ENCODE measurements at places on chromosomes 2 and 18.
A peak's percentile ranks its signal among the peaks of the same experiment; 100 is the strongest.

GRCh38 chr2:120935339-120936313 is 200.0 kb downstream of the GLI2 start:
- DNase-seq = no peak

GRCh38 chr2:231686192-231687100 is 21.9 kb upstream of the PTMA start:
- DNase-seq = no peak

GRCh38 chr2:227793148-227793712 is 20.4 kb upstream of the CCL20 start:
- no peak for DNase-seq

- DNase-seq = no peak
Observed at GRCh38 chr2:109218087-109218791, 89.2 kb downstream of the SH3RF3 start.

GRCh38 chr2:231680285-231680991 is 27.9 kb upstream of the PTMA start:
- DNase-seq = no peak

DNA sequence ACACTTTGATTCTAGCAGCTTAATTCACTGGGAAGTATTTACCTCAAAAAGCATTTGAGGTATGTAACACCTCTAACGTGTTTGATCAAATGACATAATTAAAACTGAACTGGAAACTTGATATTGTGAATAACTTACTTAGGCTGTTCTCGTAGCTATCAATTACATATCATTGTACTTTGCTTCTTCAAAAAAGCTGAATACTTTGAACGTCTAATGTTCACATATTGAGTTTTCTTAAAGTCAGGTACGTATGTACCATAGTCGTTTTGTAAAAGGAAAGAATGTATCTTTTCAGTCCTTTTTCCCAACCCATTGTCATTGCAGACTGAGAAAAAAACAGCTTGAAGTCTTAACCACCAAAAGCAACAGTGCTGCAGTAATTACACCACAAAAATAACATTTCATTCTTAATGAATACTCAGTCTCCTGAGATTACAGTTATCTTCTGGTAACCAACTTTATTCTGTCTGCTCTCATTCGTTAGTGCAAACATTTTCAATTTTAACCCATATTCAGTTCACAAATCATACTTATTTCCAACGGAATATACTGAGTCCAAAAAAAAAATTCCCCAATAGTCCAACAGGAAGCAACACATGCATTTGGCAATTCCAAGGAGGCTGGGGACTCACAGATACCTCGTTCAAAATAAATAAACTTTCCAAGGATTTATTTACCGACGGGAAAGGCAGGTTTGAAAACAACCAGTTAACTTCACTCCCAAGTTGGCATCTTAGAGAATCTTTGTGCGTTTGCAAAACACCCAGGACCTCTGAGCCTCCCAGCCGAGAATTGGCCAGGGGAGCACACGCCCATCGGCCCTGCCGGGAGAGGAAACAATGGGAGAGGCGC is 1.1 kb downstream of the CHN1 start:
- no peak for DNase-seq

GRCh38 chr2:1656961-1657841 is 87.1 kb downstream of the PXDN start:
- no peak for DNase-seq

DNA sequence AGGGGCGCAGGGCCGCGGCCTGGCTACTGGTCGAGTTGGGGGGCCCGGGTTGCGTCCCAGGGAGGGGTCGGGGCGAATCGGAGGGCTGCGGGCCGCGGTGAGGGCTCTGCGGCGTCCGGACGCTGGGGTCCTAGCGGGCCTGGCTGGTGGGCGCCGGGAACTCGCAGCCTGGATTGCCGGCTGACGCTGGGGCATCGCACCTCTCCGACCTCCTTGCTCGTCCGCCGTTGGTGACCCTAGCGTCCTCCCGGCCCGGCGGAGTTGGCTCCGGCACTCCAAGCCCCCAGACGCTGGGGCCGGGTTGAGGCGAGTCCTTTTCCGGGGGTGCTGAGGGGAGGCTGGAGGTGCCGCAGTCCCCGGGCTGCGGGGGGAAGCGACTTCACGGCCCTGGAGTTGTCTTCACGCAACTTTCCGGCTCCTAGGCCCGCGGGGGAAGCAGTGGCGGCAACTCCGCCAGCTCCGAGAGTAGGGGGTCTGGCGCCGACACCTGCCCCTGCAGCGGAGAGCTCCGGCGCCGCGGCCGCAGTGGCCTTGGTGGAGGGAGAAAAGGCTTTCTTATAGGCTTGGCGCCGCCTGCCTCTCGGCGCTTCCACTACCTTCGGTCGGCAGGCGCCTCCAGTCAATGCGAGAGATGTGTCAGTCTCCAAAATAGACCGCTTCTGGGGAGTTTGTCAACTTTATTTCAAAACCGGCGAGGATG is 70.3 kb downstream of the HAUS1 start:
- DNase-seq = peak; percentile 50

GRCh38 chr2:241379481-241380480 is 23.7 kb downstream of the FARP2 start:
- no peak for DNase-seq

DNA sequence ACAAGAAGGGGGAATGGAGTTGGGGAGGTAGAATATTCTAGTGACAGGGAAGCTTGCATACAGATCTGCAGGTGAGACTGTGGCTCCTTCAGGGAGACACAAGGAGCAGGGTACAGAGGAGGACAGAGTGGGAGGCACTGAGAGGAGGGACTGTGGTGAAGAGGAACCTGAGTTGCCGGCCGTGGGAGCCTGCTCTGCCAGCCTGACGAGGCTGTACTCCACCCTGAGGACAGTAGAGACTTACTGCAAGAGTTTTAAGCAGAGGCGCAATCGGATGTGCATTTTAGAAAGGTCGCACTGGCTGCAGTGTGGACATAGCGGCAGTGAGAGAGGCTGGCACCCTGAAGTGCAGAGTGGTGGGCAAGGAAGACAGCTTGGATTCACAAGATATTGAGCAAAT is 185.8 kb downstream of the GFPT1 start:
- DNase-seq = no peak

- DNase-seq = no peak
Observed at GRCh38 chr18:46759890-46760289, 3.0 kb upstream of the ST8SIA5 start.

- no peak for DNase-seq
Observed at GRCh38 chr2:97348265-97348664, 235.3 kb downstream of the ANKRD36 start.

- no peak for DNase-seq
Observed at GRCh38 chr2:135985826-135986393, 484 bp upstream of the DARS1 start.

- DNase-seq = no peak
Observed at GRCh38 chr2:63778391-63778790, 63.3 kb upstream of the UGP2 start.

GRCh38 chr2:215503381-215503780 is 67.5 kb upstream of the FN1 start:
- DNase-seq = no peak

- no peak for DNase-seq
Observed at GRCh38 chr2:36337354-36337753, 18.2 kb upstream of the CRIM1 start.

DNA sequence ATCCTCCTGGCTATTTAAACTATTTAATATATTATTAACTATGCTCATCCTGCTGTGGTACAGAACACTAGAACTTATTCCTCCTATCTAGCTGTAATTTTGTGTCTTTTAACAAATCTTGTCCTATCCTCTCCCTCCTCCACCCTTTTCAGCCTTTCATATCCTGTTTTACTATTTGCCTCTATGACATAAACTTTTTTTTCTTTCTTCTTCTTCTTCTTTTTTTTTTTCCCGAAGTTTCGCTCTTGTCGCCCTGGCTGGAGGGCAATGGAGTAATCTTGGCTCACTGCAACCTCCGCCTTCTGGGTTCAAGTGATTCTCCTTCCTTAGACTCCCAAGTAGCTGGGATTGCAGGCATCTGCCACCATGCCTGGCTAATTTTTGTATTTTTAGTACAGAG is 201.5 kb downstream of the LPIN1 start:
- no peak for DNase-seq

DNA sequence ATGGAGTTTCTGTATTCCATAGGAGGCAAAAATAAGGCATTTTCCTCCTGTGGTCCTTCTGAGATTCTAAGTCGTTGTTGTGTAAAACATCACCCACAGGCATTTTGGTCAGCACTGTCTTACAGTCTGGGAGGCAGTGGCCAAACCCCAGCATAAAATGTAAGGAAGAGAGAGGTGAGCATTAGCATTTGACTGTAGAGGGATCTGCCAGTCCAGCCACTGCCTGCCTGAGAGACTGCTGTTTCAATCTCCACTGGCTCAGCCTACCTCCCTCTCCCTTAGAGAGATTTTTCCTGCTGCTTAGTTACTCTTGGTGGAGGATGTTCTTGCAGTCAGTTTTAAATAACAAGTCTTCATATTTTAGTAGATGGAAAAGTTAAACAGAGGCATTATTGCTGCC is 77.0 kb downstream of the ARHGEF33 start:
- no peak for DNase-seq

Measured in memory B cell (primary cell).